Tibial artery (tissue), 4 donors: ENCODE measurements at places on chromosomes 3 and 15.
A peak's percentile ranks its signal among the peaks of the same experiment; 100 is the strongest.

GRCh38 chr15:95457520-95457919 is 873.0 kb upstream of the NR2F2 start:
- peaks cover 9% of the 10 kb centered on the region for H3K4me1 ChIP-seq
- no peak overlapping the region for H3K4me3 ChIP-seq
- H3K27ac ChIP-seq, result peak overlapping the region; percentile 61
- no peaks in the 10 kb centered on the region for H3K36me3 ChIP-seq
- no peaks in the 10 kb centered on the region for H3K27me3 ChIP-seq

DNA sequence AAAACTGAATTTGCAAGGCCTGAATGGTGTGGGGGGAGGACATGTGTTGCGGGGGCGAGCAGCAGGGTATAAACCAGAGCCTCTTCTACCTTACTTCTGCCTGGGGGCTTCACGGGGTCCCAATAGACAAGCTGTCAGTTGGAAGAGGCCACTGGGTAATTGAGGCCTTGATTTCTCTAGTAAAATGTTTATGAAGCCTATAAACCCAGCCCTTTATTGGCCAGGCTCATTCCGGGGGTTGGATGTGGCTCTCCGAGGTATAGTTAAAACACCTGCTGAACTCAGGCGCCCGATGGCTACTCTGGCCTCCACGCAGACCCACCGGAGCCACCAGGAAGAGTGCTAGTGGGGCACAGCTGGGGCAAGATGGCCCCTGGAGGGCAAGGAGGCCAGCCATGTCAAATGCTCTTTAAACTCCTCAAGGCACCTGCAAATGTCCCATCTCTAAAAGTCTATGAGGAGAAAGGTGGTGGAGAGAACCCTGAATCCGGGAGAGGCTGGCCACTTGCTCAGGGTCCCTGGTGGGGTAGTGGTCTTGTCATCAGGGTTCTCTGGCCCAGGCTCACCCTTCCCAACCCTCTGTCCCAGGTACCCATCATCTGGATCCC is 34.3 kb downstream of the IGDCC3 start:
- no peak for DNase-seq
- H3K4me1 ChIP-seq, result no peaks in the 10 kb centered on the region
- no peak overlapping the region for H3K27ac ChIP-seq
- H3K4me3 ChIP-seq, result no peak overlapping the region

DNA sequence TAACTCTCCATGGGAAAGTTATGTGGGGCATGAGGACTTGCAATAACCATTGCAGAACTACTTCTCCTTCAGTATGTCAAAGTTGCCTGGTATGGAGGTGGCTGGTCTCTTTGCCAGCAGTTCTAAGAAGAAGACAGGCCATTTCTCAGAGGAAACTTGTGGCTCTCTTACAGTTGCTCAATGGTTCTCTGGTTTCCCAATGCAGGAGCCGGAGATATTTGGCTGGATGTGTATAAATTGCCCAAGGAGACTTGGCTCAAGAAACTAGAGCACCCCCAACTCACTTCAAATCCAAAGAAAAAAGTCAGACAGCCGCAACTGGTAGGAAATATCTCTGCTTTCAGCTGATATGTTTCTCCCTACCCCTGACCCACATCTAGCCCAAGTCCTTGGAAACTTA is 24.2 kb downstream of the WDR93 start:
- H3K27ac ChIP-seq, result no peak overlapping the region
- no peaks in the 10 kb centered on the region for H3K36me3 ChIP-seq
- no peaks in the 10 kb centered on the region for H3K27me3 ChIP-seq
- no peak for DNase-seq
- no peaks in the 10 kb centered on the region for H3K4me1 ChIP-seq

- H3K27ac ChIP-seq, result no peak overlapping the region
- H3K36me3 ChIP-seq, result no peaks in the 10 kb centered on the region
- no peak overlapping the region for H3K4me3 ChIP-seq
- no peaks in the 10 kb centered on the region for H3K27me3 ChIP-seq
These were observed 93.0 kb upstream of the SNRPA1 start for GRCh38 chr15:101388046-101388445.

GRCh38 chr15:69668963-69669362 is 216.3 kb downstream of the RPLP1 start:
- H3K27me3 ChIP-seq, result no peaks in the 10 kb centered on the region
- peak; percentile 69 for DNase-seq
- H3K27ac ChIP-seq, result no peak overlapping the region
- no peaks in the 10 kb centered on the region for H3K36me3 ChIP-seq
- no peak overlapping the region for H3K4me3 ChIP-seq
- H3K4me1 ChIP-seq, result no peaks in the 10 kb centered on the region

DNA sequence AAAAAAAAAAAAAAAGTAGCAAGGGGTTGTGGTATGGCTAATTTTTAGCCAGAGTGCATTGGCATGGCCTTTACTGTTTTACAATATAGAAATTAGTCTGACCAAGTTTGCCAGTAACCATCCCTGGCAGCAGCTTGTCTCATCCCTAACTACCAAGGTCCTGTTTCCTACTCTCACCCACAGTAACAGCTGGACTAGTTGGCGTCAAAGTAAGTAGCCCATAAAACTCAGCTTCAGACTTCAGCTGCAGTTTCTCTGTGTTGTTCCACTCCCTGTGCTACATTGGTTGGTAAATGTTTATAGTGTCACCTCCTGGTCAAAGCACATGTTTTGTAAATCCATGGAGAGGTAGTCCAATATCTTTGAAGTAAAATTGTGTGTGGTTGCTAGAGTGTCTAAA is 691.3 kb downstream of the ZPLD1 start:
- DNase-seq, result no peak
- no peaks in the 10 kb centered on the region for H3K27me3 ChIP-seq
- no peak overlapping the region for H3K4me3 ChIP-seq
- no peaks in the 10 kb centered on the region for H3K4me1 ChIP-seq

DNA sequence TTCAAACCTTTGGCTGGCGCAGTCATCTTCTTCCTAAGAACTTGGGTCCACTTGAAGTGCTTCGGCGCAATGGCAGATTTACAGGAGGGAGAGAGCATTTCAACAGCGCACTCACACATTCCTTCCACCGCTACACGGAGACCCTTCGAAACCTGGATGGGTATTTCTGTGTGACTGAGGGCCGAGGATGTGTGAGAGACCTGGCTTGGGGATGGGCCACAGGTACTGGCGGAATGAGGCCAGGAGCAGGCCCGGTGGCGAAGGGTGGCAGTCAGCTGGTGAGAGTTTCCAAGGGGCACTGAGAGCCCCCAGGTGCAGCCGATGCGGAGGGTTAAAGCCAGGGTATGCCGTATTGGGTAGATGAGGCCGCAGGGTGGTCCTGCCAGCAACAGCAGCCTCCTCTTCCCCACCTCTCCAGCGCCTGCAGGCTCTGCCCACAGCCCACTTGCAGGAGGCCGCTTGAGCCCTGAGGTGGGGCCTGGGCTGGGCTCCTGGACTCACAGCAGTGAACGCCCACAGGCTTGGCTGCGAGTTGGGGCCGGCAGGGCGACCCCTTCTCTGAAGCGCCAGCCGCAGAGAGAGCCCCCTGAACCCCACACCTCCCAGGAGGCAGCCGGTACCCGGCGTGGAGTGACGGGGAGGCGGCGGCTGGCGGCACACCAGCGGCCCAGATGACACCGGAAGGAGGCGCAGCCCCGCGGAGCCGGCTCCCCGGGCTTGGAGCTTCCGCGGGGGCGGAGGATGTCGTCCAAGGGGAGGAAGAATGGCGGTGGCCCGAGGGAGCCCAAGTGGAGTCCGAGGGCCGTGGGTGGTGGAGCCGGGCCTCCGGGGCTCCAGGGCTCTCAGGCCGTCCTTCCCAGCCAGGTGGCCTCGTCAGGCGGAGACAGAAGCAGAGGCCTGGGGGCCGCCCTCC is 166.5 kb downstream of the NSMCE3 start:
- H3K4me3 ChIP-seq, result peak overlapping the region; percentile 45
- H3K36me3 ChIP-seq, result no peaks in the 10 kb centered on the region
- peaks cover 5% of the 10 kb centered on the region for H3K27me3 ChIP-seq
- peaks cover 7% of the 10 kb centered on the region for H3K4me1 ChIP-seq
- DNase-seq, result no peak
- no peak overlapping the region for H3K27ac ChIP-seq

- H3K4me1 ChIP-seq, result peaks cover 26% of the 10 kb centered on the region
- no peak for DNase-seq
- H3K4me3 ChIP-seq, result peak overlapping the region; percentile 46
- no peak overlapping the region for H3K27ac ChIP-seq
- H3K27me3 ChIP-seq, result peaks cover 74% of the 10 kb centered on the region
- no peaks in the 10 kb centered on the region for H3K36me3 ChIP-seq
These were observed 3.1 kb downstream of the FOXL2NB start for GRCh38 chr3:138950006-138950644.

- DNase-seq, result no peak
- no peak overlapping the region for H3K4me3 ChIP-seq
- H3K27me3 ChIP-seq, result no peaks in the 10 kb centered on the region
- H3K27ac ChIP-seq, result no peak overlapping the region
These were observed 47.2 kb downstream of the MEIS2 start for GRCh38 chr15:37053166-37053565.

GRCh38 chr3:66390013-66390412 is 110.8 kb downstream of the LRIG1 start:
- peaks cover 53% of the 10 kb centered on the region for H3K36me3 ChIP-seq
- H3K27ac ChIP-seq, result no peak overlapping the region
- DNase-seq, result no peak
- H3K4me1 ChIP-seq, result peaks cover 29% of the 10 kb centered on the region
- no peaks in the 10 kb centered on the region for H3K27me3 ChIP-seq
- H3K4me3 ChIP-seq, result no peak overlapping the region

DNA sequence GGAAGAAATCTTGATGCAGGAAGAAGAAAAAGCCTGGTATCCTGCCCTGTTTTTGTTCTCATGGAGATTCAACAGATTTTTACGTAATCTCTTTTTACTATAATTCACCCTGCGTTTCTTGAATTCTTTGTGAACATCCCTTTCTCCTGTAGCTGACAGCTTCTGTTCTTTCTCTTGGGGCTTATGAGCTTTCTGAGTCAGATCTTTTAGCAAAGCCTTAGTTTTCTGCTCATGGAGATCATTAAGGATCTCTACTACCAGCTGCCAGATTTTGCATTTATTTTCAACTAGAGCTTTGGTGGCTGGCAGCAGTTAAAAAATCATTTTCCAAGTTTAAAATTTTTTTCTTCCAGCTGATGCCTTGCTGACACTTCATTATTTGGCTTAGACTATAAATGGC is 51.6 kb downstream of the MOBP start:
- no peaks in the 10 kb centered on the region for H3K36me3 ChIP-seq
- DNase-seq, result no peak
- no peak overlapping the region for H3K4me3 ChIP-seq
- no peaks in the 10 kb centered on the region for H3K27me3 ChIP-seq

DNA sequence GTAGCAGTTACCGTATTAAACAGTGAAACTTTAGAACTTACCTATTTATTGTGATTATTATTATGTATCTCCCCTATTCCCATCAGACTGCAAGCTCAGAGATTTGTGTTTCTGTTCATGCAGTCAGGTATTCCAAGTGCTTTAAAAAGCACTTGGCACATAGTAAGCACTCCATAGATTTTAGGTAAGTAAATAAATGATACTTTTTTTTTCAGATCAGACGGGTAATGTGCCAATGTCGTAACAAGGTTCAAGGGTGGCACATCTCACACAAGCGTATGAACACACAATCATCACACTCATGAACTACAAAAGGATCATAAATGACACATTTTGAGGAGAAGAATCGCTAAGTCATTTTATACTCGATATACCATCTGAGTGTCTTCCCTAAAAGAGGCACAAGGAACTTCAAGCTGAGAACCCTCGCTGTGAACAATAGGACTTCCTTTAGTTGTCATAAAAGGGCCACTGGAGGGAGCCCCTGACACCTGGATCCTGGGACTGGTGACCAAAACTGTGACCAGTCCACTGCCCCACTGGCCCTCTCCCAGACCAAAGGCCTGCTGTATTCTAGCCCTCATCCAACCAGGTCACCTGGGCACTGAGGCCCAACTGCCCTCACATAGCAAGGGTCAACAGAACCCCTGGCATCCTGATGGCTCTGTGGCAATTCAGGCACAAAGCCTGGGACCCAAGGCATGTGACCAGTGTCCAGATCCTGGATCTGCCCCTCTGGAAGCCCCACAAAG is 32.1 kb downstream of the KIF9 start:
- H3K4me1 ChIP-seq, result no peaks in the 10 kb centered on the region
- no peak overlapping the region for H3K27ac ChIP-seq
- no peak overlapping the region for H3K4me3 ChIP-seq
- DNase-seq, result peak; percentile 37

GRCh38 chr15:85313339-85313738 is 67.1 kb upstream of the AKAP13 start:
- no peak overlapping the region for H3K27ac ChIP-seq
- no peak overlapping the region for H3K4me3 ChIP-seq
- H3K36me3 ChIP-seq, result no peaks in the 10 kb centered on the region
- H3K4me1 ChIP-seq, result no peaks in the 10 kb centered on the region

DNA sequence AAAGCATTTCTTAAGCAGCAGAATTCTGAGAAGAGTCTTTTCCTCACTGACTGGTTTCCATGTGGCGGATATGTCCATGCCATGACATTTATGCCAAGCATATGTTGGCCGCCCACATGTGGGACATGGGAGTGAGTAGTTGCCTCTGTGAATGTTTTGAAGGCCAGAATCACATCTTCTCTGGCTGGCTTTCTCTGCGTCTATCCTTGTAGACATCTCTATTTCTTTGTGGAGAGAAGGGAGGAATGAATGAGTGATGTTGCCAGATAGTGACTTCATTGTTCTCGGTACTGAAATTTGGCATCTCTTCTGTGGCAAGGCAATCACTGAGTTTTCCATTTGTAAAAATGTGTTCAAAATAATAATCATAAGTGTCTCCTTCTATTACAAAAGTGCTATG is 316.0 kb downstream of the CLSTN2 start:
- H3K27me3 ChIP-seq, result no peaks in the 10 kb centered on the region
- H3K36me3 ChIP-seq, result no peaks in the 10 kb centered on the region
- H3K4me3 ChIP-seq, result no peak overlapping the region
- no peaks in the 10 kb centered on the region for H3K4me1 ChIP-seq
- no peak overlapping the region for H3K27ac ChIP-seq

DNA sequence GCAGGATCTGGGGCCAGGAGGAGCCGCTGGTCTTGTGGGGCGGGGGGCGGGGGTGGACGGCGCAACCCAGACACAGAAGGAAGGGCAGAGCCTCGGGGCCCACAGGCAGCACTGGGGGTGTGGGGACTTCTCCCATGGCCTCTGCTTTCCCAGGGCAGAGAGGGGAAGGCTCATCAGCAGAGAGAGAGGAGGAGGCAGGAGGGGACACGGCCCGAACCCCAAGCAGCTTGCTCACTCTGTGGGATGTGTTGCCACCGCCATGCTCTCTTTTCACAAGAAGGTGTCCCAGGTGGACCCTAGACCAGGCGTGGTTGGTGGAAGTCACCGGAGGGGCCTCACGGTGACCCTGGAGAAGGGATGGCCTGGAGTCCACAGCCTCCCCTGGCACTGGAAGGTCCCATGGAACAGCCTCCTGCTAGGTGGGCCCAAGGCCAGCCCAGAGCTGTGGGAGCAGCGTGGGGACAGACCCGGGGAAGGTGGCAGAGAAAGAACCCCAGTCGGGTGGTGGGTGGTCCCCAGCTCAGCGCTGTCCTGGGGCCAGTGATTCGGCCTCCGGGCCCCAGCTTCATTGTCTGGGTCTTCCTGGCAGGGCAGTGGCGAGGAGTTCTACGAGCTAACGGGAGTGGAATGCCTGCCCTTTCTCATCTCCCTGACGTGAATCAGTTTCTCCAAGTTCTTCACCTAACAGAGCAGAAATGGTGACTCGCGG is 46.8 kb upstream of the PCSK6 start:
- no peaks in the 10 kb centered on the region for H3K27me3 ChIP-seq
- H3K4me1 ChIP-seq, result no peaks in the 10 kb centered on the region
- H3K4me3 ChIP-seq, result no peak overlapping the region
